ENCODE measurements at places on chromosomes 3 and 15. TPM values are rescaled to one million over a fixed set of nuclear protein-coding genes. Genes with fewer than 3 reads are reported as not detected.

CP gene
- polyA plus RNA-seq: not detected

THSD4 gene
- polyA plus RNA-seq: 0.46 TPM

SPESP1 gene
- polyA plus RNA-seq: not detected

SLC7A14 gene
- polyA plus RNA-seq: 5.1 TPM

RASGRF1 gene
- polyA plus RNA-seq: 11.0 TPM

CMTM8 gene
- not detected for polyA plus RNA-seq

UPK1B gene
- polyA plus RNA-seq: not detected

CYP11A1 gene
- polyA plus RNA-seq: not detected

OIP5 gene
- 0.92 TPM for polyA plus RNA-seq

TRIM42 gene
- not detected for polyA plus RNA-seq

RHOA gene
- polyA plus RNA-seq: 142 TPM

TWF2 gene
- 58.5 TPM for polyA plus RNA-seq

SLC22A14 gene
- polyA plus RNA-seq: 0.16 TPM

SEMA7A gene
- polyA plus RNA-seq: 31.7 TPM

CLDN18 gene
- not detected for polyA plus RNA-seq

All from neural cell (in vitro differentiated cells).